ENCODE measurements at places on chromosomes 4 and X.

GRCh38 chrX:118637997-118638396 is 89.4 kb upstream of the IL13RA1 start:
- no peak for DNase-seq

- DNase-seq: no peak
These were observed 53.0 kb downstream of the MID1IP1 start for GRCh38 chrX:38854305-38854704.

- no peak for DNase-seq
These were observed 1048.7 kb upstream of the PRKX start for GRCh38 chrX:4762196-4762595.

DNA sequence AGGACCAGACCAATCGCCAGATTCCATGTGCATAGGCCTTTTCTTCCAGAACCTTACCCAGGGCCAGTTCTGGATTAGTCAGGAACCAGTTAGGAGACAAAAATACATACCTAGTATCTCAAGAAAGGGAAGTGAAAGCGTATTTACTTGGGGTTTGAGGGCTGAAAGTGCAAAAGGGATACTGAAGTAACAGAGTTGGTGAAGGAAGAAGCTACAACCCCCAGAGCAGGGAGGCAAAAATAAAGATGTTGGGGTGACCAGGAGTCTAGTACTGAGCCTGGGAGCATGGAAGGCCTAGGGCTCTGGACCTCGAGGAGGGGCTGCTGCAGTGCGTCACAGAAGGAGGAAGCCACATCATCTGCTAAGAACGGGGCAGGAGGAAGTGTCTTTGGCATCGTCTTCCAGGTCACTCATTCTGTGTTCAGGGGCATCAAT is 38.3 kb downstream of the TKTL1 start:
- no peak for DNase-seq

GRCh38 chr4:126778348-126778747 is 854.4 kb upstream of the INTU start:
- no peak for DNase-seq

- no peak for DNase-seq
These were observed 162.5 kb upstream of the GALNT7 start for GRCh38 chr4:173005912-173006633.

- DNase-seq: no peak
These were observed 30.7 kb downstream of the SEPTIN11 start for GRCh38 chr4:76980261-76980660.

GRCh38 chr4:132593717-132594400 is 555.2 kb upstream of the PCDH10 start:
- no peak for DNase-seq

DNA sequence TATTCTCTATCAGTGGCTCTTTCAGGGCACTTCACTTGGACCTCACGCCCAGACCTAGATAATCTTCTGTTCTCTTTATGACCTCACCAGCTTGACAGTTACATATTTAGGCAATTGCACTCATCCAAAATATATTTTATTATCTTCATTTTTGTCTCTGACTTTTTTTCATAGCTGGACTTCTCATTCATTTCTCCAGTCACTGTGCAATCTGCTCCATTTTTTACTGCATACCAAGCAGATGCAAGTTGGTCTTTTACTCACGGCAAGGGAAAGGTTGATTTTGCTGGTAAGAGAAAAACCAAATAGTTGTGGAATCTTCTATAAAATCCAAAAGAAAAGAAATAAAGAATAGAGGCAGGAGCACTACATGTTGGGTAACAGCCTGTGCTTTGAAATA is 31.7 kb downstream of the MAD2L1 start:
- no peak for DNase-seq

DNA sequence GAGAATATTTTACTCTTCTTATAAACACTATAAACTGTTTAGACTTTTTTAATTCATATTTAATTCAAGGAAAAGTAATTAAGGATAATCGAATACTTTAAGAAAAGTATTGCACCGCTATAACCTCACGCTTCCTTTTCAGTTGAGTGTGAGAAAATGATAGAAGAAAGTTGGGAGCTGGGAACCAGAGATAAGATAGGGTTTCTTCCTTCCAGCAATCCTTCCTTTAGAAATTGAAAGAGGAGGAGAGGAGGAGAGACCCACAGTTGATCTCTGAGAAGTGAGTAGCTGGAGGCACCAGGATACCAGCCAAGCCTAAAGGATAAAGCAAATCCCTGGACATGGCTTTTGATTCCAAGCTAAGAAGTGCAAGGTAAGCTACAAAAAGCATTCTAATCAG is 242.3 kb upstream of the NOCT start:
- no peak for DNase-seq

DNA sequence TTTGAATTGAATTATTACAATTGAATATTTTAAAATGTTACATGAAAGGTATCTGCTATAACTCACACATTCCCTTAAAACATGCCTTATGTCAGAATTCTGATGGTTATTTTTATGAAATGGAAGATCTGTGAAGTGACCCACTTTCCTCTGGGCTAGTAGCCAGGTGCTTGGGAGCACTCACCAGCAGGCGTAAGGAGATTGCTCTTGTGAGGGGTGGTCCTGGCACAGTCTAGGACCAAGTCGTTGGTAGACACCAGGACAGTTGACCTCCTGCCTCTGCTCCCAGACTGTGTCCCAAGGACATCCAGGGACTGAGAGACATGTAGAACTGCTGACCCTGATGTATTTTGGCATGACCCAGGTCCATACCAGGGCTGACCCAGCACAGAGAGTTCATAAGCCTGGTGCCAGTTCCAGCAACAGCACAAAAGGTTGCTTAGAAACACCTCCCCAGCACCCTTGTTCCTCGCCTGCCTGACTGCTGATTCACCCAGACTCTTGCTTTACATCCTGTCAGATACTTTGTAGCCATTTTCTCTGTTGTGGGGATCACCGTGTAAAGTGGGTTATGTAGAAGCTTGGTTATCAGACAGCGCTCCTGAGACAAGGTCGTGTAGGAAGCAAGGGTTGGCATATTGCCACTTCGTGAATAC is 48.5 kb downstream of the NELFA start:
- DNase-seq: no peak

GRCh38 chrX:46436744-46437143 is 108.5 kb downstream of the ZNF674 start:
- DNase-seq: no peak

DNA sequence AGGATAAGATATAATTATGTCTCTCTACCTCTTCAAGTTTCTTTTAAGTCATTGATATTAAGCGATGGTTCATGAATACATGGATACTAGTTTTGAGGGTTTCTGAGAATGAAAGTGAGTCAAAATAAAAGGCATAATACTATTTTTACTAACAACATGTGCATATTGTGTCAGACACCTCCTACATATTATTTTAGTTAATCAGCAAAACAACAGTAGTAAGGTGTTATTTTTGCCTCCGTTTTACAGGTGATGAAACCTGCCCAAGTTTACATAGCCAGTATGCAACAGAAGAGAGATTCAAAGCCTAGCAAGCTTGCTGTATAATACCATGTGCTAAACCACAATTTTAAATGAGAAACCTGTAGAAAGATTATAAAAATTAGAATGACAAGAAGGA is 544.1 kb downstream of the EPHA5 start:
- no peak for DNase-seq

DNA sequence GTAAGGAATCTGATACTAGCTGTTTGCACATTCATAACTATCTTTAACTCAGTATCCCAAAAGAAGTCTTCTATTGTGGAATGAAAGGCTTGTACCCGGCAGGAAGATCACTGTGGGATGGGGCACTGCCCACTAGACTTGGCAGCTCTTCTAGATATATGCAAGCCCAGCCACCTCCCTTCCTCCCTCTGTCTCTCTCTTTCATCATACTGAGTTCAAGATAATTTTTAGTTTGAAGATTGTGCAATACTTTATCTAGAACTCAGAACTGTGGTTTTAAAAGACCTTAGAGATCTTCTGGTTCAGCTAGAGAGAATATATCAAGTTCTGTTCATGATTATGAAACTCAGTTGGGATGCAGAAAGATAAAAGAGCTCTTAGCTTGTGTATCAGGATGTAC is 22.5 kb upstream of the GPR34 start:
- peak; percentile 4 for DNase-seq

DNA sequence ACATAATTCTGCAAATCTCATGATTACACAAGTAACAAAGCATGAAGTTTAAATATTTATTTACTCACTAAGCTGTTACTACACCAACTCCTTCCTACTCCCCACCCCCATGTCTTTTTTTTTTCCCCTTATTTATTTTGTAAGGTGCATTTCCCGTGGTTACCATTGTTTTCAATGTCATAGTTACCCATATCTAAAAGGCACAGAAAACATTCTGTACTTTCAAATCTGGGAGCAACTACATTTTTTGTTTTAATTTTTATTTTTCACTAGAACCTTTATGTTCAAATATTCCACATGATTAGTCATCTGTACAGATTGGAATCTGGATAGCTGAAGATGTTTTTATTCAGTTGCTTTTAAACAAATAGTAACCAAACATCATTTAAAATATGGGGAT is 62.8 kb downstream of the PPP3CA start:
- DNase-seq: no peak

DNA sequence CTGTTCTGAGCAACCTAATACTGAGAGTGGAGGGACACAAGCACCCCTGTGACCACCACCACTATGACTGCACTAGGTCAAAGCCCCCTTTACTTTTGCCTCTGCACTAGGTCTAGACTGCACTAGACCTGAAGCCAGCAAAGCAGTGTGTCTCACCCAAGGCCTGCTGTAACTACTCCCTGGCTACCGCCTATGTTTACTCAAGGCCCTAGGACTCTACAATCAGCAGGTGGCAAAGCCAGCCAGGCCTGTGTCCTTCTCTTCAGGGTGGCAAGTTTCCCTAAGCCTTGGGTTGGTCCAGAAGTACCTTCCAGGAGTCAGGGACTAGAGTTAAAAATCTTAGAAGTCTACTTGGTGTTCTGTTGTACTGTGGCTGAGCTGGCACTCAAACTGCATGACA is 15.9 kb downstream of the RAB33B start:
- no peak for DNase-seq

DNA sequence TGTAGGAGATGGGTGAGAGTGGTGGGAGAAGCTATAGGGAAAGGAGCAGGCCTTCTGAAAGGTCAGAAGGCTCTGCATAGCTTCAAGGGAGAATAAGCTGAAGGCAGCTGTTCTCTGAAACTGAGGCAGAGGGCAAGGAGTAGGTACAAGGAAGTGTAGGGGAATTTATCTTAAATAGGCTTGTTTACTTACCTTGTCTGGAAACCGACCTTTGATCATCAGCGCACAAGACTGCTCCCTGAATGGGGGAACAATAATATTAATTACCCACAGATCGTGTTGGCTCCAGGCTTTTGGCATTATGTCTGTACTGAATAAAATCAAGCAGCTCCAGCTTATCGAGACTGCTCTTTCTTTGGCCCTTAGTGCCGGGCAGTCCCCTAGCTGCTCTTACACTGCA is 175.5 kb upstream of the MAGEB16 start:
- DNase-seq: peak; percentile 6

GRCh38 chr4:43607827-43608461 is 715.4 kb downstream of the GRXCR1 start:
- DNase-seq: no peak

DNA sequence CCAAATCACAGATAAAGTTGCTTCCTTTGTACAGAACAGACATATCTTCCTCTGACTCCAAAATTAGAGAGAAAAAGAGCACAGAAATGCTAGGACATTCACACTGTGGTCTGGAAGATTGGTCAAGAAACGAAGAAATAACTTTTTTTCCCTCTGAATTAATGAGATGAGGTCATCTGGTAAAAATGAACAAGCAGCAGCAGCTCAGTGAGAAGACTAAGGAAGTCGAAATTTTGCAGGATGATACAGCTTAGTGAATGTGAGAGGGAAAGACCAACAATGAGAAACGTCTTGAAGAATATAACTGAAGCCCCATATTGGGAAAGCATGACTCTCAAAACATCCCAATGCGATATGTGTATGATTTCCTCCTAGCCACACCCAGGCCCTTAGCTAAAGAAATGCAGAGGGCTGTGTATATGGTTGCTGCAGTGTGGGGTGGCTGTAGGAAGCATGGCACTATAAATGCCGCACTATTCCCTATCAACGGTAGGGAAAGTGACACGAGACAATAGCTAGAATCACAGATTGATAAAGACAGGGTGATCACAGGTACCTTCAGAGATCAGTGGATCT is 208.6 kb downstream of the VEGFC start:
- no peak for DNase-seq

DNA sequence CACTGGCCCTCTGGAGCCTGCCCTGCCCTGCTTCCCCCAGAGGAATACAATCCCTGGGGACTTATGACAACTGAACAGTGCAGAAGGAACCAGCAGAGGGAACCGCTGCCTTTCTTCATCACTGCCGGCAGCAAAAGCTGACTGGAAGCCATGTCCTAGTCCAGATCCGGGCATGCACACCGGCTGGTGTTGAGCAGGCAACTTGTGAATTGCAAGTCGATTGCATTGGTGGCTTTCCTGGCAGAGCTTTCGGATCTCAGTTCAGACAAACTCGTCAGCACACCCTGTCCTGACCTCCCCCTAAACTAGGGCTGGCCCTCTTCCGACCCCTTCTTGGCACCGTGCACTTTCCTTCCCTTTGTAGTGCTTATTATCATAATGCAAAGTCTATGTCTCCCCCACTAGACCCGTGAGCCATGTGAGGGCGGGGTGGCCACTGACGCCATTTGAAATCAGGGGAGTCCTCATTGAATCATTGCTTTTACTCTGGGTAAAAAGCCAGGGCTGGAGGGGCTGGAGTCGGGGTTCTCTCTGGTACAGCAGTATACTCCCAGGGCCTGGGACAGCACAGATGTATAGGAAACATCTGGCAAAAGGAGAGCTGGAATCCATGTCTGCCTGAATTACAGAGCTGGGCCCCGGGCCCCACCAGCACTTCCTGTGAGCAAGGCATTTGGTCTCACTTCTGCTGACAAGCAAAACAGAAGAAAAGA is 1.8 kb downstream of the ARHGAP4 start:
- DNase-seq: no peak

DNA sequence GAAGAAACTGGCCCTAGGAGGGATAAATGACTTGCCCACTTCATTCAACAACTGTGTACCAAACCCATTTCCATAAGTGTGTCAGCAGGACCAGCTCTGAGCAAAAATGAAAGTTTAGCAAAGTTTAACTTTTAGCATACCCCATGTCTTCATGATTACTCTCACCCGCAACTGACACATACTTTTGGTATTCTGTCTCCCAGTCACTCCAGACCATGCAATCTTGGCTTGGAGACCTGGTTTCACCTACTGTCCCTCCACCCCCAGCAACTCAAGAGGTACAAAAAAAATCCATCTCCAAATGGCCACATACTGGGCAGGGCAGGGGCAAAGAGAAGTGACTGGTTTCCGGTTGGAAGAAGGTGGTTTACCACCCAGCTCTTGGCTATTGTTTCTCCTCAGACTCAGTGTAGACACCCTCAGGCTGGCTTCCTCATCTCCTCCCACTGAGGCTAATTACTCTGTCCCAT is 79.8 kb downstream of the RLIM start:
- DNase-seq: no peak

DNA sequence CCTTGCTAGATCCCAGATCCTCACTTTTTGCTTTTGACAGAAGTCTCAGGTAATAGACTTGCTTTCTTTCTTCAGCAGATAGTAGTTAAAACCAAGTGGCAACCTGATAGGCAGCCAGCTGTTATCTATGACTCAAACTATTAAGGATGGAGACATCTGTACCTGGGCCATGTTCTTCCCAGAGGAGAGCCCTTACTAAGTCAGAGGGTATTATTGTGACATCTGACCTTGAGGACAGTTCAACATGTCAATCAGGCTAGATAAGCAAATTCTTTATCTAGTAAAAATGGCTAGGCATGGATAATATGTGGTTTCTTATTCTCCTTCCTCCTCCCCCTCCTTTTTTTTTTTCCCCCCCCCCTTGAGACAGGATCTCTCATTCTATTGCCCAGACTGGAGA is 39.2 kb downstream of the TRIM2 start:
- no peak for DNase-seq

- no peak for DNase-seq
These were observed 128.2 kb downstream of the CPEB2 start for GRCh38 chr4:15130441-15130840.

- DNase-seq: no peak
These were observed 315.5 kb upstream of the ADGRL3 start for GRCh38 chr4:60884587-60884986.

Data from Calu3 (cell line).